ENCODE measurements at places on chromosomes 11 and 22. TPM values are rescaled to one million over a fixed set of nuclear protein-coding genes. Genes with fewer than 3 reads are reported as not detected.

RIMBP3C gene
- total RNA-seq: 0.15 TPM

HEPN1 gene
- not detected for total RNA-seq

SYT8 gene
- 1.0 TPM for total RNA-seq

PTPRCAP gene
- total RNA-seq: 1.4 TPM

DNA sequence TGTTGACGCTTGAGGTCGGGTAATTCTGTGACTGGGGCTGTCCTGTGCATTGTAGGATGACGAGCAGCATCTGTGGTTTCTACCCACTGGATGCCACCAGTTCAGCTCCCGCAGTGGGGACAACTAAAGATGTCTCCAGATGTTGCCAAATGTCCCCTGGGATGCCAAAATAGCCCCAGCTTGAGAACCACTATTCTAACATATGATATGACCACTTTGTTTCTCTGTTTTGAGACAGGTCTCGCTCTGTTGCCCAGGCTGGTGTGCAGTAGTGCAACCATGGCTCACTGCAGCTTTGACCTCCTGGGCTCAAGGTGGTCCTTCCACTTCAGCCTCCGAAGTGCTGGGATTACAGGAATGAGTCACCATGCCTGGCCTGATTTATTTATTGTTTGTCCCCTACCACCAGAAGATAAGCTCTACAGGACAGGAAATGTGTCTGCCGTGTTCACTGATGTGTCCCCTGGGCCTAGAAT lies 4.4 kb upstream of the MEN1 start:
- H3K27ac ChIP-seq: no peak overlapping the region
- no peaks in the 10 kb centered on the region for H3K36me3 ChIP-seq
- H3K4me1 ChIP-seq: peaks cover 13% of the 10 kb centered on the region

- no peak overlapping the region for H3K27ac ChIP-seq
- no peaks in the 10 kb centered on the region for H3K36me3 ChIP-seq
- no peaks in the 10 kb centered on the region for H3K27me3 ChIP-seq
- peaks cover 10% of the 10 kb centered on the region for H3K4me1 ChIP-seq
- DNase-seq: no peak
- H3K4me3 ChIP-seq: no peak overlapping the region
Measured at GRCh38 chr11:47529951-47530350, 23.0 kb downstream of the CELF1 start.

GRCh38 chr11:94586546-94586945 lies 19.4 kb downstream of the PIWIL4 start:
- no peaks in the 10 kb centered on the region for H3K36me3 ChIP-seq
- H3K27ac ChIP-seq: no peak overlapping the region
- no peaks in the 10 kb centered on the region for H3K4me1 ChIP-seq
- H3K27me3 ChIP-seq: peaks cover 9% of the 10 kb centered on the region
- no peak for DNase-seq

- DNase-seq: peak; percentile 86
- H3K27me3 ChIP-seq: no peaks in the 10 kb centered on the region
- peaks cover 42% of the 10 kb centered on the region for H3K4me1 ChIP-seq
- H3K4me3 ChIP-seq: peak overlapping the region; percentile 2
Measured at GRCh38 chr11:34680918-34681586, 60.2 kb downstream of the EHF start.
